ENCODE measurements at places on chromosomes 16 and 17. TPM values are rescaled to one million over a fixed set of nuclear protein-coding genes. Genes with fewer than 3 reads are reported as not detected.

GRCh38 chr17:43779145-43780125 is 658 bp upstream of the DUSP3 start:
- DNase-seq: no peak

- no peak for DNase-seq
These were observed 40.6 kb upstream of the HOXB13 start for GRCh38 chr17:48769009-48769675.

DNA sequence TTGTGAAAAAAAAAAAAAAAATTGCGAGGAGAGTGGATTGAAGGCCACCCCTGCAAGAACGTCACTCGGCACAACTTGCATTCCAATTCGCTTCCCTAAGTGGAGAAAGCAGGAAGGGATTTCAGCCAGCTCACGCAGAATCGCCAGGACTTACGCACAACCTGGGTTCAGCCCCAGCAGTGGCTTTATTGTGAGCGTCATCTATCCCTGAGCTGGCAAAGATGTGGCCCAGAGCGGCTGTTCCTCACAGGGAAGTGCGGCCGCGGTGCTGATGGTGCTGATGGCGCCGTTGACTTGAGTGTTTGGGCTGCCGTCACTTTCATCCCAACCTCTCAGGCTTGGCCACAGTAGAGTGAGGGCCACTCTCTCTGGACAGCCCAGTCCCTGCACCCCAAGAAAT is 197.6 kb downstream of the NTN1 start:
- no peak for DNase-seq

- no peak for DNase-seq
These were observed 2.3 kb upstream of the XAF1 start for GRCh38 chr17:6753546-6753945.

DNA sequence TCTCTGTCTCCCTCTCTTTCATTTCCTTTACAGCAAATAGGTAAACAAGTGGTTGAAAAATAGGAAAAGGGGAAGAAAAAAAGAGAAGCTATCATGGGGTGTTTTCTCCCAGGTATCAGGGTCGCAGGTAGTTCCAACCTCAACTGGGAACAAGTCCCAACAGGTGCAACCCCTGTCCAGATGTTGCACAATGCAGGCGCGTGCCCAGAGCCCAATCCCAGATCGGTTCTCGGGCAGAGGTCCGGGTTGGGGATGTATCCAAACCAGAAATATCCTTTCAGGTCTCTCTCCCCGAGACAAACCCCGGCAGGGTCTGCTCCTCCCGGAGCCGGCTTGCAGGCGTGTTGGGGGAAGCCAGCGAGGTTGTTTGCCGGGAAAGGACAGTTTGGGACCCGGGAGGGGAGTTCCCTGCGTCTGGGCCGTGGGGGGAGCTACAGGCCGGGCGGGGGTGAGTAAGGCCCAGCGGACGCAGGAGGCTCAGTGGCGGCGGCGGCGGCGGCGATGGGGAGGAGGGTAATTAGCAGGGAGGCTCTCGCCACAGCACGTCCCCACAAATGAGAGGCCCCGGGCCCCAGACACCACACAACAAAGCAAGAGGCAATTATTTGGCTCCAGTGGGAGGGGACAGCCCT is 21.2 kb upstream of the SP6 start:
- DNase-seq: no peak

DNA sequence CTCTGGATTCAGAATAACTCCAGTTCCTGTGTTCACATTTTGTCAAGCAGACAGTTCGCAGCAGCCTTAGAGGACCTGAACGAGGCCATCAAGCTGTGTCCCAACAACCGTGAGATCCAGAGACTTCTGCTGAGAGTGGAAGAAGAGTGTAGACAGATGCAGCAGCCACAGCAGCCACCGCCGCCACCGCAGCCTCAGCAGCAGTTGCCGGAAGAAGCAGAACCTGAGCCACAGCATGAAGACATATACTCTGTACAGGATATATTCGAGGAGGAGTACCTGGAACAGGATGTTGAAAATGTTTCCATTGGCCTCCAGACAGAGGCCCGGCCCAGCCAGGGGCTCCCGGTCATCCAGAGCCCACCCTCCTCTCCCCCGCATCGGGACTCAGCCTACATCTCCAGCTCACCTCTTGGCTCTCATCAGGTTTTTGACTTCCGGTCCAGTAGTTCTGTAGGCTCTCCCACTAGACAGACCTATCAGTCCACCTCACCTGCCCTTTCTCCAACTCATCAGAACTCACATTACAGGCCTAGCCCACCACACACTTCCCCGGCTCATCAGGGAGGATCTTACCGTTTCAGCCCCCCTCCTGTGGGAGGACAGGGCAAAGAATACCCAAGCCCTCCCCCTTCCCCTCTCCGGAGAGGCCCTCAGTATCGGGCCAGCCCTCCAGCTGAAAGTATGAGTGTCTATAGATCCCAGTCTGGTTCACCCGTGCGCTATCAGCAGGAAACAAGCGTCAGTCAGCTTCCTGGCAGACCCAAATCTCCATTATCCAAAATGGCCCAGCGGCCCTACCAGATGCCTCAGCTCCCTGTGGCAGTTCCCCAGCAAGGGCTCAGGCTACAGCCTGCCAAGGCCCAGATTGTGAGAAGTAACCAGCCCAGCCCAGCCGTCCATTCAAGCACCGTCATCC is 25.9 kb downstream of the CYB561 start:
- DNase-seq: no peak

GRCh38 chr17:62704381-62704971 is 77.0 kb downstream of the MRC2 start:
- peak; percentile 55 for DNase-seq

DNA sequence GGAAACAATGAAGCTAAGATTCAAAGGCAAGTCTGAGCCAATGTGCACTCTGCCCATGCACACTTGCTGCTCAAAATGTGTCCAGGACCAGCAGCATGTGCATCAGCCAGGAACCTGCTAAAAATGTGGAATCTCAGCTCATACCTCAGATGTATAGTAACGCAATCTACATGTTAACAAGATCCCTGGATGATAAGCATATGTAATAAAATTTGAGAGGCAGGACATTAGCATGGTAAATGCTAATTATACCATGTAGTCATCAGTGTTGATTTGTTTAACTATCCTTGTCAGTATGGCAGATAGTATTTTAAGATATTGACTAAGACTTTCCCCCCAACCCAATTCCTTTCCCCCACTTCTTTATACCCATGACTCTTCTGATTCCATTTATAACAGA is 379.6 kb downstream of the TOX3 start:
- no peak for DNase-seq

- DNase-seq: no peak
These were observed 15.0 kb upstream of the TAC4 start for GRCh38 chr17:49862781-49863331.

DNA sequence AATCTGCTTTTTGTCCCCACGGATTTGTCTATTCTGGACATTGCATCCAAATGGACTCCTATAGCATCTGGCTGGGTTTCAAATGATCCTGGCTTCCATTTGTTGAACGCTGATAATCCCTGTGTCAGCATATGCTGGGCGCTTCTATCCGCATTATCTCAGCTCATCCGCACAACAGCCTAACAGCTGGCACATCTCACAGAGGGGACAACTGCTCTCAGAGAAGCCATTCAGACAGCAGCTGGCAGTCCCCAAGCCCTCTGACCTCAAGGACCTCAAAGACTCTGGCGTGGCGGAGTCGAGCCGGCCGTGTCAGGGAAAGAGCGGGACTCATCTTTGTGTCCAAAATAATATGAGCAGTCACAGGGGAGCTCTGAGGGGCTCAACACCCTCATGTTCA is 82.3 kb downstream of the NT5M start:
- no peak for DNase-seq

DNA sequence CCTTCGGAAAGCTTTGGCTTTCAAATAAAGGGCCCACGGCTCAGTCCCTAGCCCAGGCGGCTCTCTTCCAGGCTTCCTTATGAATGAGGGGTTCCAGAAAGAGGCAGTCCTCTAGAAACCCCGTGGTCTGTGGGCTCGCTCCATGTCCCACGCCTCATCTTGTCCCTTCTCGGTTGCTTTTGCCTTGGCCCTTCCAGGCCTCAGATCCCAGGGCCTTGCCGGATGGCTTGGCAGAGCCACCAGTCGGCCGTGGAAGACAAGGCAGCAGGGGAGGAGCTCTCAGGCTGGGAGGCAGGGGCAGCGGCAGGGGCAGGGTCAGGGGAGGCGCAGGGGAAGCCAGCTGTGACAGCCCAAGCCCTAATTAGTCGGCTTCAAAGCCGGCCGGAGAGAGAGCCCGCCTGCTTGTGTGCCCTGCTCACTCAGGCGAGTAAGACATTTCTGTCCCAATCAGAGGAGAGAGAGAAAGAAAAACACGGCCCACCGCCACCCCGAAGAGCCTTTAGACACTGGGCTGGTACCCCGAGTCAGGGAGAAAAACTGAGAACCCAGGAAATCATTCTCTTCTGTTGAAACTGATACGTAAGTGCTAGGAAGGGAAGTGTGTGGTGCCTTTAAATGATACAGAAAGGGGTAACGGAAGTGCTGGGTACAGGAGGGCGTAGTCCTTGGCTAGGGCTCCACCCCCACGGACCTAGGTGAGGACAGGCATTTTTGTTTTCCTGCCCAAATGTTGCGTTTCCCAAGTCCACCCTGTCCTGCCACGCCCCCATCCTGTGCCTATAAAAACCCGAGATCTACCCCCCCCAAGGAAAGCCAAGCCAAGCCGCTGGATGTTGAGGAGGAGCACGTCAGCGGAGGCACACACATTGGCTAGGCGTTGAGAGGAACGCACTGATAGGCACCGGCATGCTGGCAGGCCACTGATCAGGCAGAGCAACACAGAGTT is 27.8 kb upstream of the MEIOC start:
- DNase-seq: no peak

DNA sequence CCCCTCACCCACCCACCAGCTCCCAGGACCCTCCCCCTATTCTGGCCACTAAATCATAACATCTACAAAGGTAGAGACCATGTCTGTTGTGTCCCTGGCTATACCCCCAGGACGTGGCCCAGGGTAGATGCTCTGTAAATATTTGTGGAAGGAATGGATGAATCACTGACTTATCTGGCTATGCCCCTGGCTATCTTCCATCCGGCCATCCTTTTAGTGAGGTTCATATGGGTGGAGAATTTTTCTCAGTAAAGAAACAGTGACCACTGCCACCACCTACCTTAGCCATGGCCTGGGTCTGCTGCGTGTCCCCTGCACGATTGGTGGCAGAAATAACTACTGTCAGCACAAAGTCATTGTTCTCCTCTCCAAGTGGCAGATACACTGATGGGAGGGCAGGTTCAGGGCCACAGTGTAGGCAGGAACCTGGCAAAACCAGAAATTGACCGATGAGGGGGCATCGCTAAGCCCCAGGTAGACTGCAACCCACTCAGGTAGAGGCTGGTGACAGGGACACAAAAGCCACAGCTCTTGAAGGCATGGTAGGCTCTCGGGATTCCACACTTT is 63.1 kb upstream of the BCO1 start:
- DNase-seq: no peak

- DNase-seq: peak; percentile 74
These were observed 107.0 kb downstream of the ANKRD11 start for GRCh38 chr16:89383095-89384003.

DNA sequence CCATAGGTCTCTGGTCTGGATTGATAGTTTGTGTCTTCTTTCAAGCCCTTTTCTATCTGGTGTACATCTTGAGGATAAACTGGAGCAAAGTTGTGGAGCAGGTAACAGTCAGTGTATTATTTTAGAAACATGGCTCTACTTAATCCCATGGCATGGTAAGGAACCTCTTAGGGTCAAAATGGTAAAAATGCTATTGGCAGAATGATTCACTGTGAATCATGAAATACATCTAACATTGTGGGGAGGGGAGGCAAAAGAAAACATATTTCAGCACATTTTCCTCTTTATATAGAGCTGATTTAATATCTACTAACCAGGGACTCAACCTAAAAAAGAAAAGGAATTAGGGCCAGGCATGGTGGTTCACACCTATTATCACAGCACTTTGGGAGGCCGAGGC is 17.9 kb upstream of the ALDH3A2 start:
- no peak for DNase-seq

DNA sequence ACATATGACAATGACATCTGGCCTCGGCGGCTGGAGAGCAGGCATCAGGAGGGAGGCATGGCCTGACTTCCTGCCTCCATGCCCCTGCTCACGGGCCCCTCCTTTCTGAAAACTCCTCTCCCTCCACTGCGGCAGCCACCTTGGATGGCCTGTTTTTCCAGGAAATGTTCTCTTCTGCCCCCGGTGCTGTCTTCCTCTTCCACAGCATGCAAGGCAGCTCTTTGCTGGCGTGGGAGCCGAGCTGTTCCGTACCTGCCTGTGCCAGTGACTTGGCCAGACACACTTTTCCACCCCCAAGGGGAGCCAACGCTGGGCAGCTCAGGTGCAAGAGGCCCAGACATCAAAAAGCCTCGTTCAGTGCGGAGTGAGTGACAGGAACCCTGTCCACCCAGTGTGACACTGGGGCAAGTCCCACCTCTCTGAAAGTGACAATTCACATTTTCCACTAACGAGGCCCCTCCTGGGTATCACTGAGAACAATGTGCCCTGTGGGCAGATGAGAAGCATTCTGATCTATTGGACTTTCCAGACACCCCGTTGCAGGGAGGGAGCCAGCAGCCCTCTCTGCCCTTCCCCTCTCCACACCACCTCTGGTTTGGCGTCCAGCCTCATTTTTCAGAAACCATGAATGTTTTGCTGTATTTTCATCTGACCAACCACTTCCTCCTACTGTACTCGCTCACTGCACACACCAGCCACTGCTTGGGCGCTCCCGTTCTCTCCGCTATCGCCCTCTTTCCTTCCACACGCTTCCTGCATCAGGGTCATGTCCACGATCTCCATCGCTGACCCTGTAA is 31.2 kb downstream of the NSMCE1 start:
- no peak for DNase-seq

DNA sequence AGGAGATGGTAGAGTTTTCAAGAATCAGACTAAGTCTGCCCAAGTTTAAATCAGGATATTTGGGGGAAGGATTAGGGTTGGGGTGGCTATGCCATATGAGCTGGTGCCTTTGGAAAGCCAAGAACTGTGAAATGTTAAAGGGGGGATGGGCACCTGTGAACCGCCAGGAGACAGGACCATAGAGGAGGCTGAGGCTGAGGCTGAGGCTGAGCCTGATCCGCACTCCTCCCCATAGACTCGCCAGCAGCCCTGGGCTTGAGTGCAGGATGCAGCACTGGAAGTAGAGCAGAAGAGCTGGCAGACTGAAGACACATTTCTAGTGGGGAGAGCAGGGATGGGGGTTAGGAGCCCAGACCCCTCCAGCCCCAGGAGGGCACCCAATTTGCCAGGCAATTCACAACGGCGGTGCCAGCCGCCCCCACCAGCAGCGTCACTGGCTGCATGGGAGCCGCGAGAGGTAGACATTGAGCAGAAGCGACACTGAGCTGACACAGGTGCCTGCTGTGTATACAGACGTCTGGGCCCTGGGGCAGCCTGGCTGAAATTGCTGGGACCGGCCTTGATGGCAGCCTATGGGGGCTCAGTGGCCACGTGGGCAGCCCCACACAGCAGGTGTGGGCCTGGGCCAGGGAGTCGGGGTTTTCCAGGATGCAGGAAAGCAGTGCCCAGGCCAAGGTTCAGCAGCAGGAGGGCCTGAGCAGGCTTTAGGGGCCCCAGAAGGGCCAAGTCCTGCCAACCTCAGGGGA is 9.2 kb downstream of the PIMREG start:
- DNase-seq: no peak

- no peak for DNase-seq
These were observed 54.1 kb downstream of the HLF start for GRCh38 chr17:55318715-55319487.

NHLRC4 gene
- total RNA-seq: 0.75 TPM

TPSD1 gene
- total RNA-seq: 12.0 TPM

TMEM101 gene
- total RNA-seq: 34.0 TPM

RMI2 gene
- not detected for total RNA-seq

CX3CL1 gene
- 1.8 TPM for total RNA-seq
